ENCODE measurements at places on chromosomes 11 and 22.

DNA sequence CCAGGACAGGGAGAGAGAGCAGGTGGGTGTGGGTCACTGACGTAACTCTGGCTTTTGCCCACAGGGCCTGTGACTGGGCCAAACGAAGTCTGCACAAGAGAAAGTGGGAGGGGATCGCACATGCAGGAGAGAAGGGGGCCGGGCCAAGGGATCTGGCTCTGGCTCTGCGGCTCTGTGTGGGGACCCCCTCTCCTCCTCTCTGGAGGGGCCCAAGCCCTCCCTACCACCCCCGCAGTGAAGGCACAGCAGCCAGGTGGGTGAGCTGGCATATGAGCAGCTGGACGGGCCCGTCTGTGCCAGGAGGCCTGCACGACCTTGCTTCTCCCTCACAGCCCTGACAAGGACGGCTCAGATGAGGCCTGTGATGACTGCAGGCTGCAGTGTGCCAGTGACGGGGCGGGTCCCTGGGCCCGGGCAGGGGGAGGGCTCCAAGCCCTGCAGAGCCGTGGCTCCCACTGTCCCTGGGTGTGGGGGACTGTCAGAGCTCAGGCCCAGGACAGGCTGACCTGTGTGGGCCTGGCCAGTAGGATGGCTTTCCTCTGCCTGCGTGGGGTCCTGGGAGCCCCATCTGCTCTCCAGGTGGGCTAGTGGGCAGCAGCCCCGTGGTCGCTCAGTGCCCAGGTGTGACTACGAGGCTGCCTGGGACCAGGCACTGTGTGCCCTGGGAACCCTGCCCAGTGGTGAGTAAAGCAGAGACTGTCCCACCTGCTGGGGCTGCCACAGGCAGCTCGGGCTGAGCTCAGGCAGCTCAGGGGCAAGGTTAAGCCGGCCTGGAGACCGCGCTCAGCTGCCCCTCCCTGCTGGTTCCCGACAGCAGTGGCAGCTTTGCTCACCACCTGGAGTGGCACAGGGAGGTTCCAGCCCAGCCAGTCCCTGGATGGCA is 22.2 kb downstream of the MRGPRG start:
- no peak for DNase-seq

- DNase-seq: no peak
Observed at GRCh38 chr11:292211-293121, 3.5 kb downstream of the PGGHG start.

- no peak for DNase-seq
Observed at GRCh38 chr11:121119440-121119839, 18.4 kb downstream of the TECTA start.

DNA sequence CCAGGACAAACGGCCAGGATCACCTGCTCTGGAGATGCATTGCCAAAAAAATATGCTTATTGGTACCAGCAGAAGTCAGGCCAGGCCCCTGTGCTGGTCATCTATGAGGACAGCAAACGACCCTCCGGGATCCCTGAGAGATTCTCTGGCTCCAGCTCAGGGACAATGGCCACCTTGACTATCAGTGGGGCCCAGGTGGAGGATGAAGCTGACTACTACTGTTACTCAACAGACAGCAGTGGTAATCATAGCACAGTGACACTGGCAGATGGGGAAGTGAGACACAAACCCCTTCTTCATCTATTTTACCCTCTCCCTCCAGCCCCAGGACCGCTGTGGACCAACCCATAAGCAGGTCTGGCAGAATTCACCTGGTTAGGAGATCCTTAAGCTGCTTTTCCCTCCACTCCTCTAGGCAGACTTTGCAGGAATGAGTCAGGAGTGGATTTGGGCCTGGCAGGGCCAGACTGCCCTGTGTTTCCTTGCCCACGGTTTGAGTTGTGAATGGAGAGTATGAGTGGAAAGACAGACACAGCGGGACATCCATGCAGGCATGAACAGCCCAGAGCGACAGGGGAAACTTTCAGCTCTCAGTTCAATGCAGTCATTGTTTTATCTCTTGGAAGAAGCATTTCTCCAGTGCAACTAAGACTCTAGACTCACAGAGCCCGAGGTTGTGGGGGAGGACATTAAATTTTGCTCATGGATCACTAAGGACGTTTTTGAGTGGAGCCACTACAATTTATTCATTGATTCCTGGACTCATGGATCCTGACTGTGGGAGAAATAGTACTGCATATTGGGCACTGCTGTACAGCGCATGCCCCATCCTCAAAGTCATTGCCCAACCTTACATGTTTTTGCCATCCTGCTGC is 75.3 kb upstream of the IGLL5 start:
- DNase-seq: peak; percentile 63

DNA sequence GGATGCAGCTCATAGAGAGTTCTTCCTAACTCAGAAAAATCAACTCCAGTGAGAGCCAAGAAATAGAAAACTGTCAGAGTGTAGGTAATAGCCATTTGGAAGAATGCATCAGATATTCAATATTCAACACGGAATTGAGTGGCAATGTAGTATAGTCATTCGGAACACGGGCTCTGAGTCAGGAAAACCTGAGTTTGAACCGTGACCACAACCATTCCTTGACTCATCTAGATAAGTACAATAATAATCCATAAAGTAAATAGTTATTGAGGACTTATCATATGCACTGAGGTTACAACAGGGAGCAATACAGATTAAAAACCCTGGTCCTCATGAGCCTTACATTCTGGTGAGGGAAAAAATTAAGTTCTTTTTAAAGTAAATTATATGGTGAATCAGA is 62.6 kb upstream of the PHF21A start:
- DNase-seq: no peak

DNA sequence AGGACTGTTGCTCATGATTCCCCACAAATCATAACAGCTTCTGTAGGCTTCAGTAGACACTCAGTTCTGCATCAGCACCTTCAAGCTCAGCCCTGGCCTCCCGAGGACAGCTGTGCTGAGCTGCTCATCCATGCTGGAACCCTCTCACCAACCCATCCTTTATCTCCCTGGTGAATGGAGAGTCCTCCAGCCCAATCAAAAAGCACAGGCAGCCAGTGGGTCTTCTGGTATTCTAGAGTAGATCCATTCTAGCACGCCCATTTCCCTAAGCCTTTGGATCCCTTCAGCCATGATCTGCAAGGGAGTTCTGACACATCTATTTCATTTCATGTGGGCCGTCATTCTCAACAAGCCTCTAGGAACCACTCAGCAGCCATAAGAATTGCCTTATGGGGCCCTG is 44.6 kb upstream of the SPATA19 start:
- no peak for DNase-seq

DNA sequence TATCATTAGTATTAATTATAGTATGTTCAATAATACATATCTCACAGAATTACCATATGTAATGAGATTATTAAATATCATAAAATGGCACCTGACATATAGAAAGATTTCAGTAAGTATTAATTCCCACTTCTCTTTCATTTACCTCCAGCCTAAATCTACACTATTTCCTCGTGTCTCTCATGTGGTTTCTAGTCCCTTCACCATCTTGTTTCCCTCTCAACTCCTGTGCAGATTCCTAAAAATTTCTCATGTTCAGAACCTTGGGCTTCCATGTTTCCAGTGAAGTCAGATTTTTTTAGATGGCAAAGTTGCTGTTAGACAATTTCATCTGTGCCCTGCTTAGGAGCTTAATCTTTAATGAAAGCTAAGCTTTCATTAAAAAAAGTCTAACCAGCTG is 14.1 kb upstream of the HBE1 start:
- no peak for DNase-seq

GRCh38 chr11:16989554-16989953 is 24.7 kb downstream of the PLEKHA7 start:
- DNase-seq: no peak

DNA sequence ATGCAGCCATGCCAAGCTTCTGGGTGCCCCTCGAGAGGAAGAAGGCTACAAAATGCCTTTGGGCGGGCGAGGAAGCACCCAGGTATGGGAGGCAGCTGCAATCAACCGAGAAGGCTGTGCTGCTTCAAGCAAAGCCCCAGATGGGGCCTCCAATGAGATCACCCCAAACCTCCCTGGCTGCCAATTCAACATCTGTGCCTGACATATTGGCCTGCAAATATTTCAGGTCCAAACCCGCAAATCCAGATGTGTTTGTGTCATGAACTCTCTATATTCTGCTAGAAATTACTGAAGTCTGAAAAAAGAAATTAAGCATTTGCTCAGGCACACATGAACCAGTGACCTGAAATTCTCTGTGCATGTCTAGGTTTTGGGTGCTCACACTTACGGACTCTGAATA is 78.8 kb upstream of the RCN1 start:
- no peak for DNase-seq

DNA sequence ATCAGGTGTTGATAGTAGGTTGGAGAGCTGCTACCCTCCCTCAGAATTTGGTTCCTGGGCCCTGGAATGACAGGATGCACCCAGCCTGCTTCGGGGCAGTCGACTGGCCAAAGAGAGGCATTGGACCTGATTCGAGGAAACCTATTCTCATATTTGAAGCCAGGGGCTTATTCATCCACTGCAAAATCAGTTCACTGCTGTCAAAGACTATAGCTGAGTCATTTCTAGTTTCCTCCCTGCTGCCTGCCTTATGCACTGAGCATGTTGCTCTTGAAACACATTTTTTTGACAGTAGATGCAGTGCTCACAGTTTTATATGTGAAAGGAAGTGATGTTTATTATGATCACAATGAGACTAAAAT is 565.4 kb downstream of the ETS1 start:
- no peak for DNase-seq

DNA sequence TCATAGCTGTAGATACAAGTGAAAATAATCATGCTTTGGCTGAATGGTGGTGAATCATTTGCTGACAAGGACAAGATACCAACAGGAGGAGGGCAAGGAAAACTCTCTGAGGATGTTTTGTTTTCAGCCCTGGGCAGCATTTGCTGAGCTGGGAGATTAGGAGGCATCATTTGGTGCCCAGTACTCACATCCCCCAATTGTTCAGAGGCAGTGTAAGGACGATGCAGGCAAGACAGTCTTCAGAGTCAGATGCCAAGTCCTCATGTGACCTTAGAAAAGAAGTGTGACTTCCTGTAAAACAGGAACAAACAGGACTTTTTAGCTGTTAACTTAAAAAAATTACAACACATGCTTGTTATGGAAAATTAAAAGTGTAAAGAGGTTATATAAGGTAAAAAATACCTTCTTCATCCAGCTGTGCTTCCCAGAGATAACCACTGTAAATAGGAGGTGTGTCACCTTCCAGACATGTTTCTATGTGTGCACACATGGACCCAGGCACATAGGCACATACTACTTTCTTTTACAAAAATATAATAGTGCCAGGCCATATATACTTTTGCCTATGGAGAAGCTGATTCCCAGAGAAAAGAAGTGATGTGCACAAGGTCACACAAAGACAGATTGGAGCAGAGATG is 18.0 kb downstream of the CNTF start:
- peak; percentile 45 for DNase-seq

- DNase-seq: peak; percentile 92
Observed at GRCh38 chr22:30301995-30302809, 12.9 kb upstream of the CASTOR1 start.

GRCh38 chr11:44870181-44870580 is 80.5 kb downstream of the TP53I11 start:
- no peak for DNase-seq

GRCh38 chr11:61952882-61953281 is 2.7 kb downstream of the BEST1 start:
- no peak for DNase-seq

DNA sequence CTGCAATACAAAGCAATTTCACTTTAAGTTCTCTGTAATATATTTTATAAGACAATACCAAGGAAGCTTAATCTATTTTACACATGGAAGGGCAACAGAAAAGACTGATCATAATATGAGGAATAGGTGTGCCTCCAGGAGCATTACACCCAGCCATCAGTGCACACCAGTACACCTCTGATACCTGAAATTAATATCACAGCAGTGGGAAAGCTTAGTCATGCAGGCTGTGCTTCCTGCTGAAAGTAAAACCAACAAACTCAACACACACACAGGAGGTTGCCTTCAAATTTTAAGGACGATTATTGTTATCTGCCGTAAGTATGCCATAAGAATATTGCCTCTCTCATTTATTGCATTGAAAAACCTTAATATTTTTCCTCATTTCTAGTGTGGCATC is 1119.1 kb upstream of the TENM4 start:
- no peak for DNase-seq

DNA sequence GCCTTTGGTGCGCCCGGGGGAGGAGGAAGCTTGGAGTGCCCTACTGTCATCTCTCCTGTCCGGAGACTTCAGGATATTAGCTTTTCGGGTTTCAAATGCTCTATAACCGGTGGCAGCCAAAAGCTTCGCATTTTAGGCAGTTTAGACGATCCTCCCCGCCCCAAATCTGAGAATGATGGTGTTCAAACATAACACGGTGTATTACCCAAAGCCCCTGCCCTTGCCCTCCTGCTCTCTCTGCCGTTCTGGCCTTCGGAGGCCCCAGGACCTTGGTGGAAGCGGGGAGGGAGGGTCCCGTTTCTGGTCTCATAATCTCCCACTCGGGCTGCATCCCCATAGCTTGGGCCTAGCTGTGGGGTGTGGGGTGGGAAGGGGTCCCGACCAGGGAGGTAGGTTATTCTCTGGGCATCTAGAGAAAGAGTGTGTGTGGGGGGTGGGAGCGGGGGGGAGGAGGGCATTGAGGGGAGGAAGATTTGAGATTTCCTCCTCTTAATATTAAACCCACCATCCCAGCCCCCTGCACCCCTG is 2.3 kb downstream of the PKNOX2 start:
- no peak for DNase-seq

DNA sequence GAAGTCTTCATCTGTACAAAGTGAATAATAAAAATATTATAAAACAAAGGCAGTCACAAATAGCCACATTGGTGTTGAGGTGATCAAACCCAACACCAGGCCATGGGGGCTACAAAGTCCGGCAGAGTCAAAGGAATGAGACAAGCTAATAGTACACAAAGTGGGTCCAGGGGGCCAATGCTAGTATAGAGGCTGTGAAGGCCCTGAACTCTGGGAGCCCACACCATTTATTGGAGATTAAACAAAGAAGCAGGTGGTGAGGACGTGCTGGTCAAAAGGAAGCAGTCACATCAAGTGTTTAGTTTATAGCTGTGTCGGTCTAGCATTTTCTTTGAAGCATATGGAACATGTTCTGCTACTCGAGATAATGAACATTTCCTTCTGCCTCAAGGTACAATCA is 58.6 kb upstream of the CCT8L2 start:
- DNase-seq: no peak

GRCh38 chr11:100684101-100685065 is 2.7 kb upstream of the ARHGAP42 start:
- DNase-seq: no peak

- no peak for DNase-seq
Observed at GRCh38 chr22:19103880-19104821, 18.1 kb downstream of the DGCR2 start.
